ENCODE measurements at places on chromosomes 12 and 14. TPM values are rescaled to one million over a fixed set of nuclear protein-coding genes. Genes with fewer than 3 reads are reported as not detected.

DNA sequence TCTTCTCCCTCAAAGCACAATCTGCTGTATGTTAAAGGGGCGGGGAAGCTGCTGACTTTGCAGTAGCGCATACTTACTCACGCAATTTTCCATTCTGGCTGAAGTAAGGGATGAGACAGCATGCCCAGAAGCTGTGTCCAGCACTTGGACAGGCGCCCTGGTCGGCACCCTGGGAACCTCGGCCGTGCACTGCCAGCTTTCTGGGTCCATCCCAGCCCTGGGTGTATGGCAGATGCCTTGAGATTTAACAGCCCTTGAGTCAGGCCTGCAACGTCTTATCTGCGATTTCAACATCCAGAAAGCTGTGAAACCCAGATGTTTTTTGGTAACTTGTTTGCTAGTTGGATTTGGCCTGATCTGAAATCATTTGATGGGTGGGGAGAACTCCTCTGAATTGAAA lies 16.1 kb downstream of the EML1 start:
- no peak for DNase-seq

- no peak for DNase-seq
Observed at GRCh38 chr12:130350715-130351114, 13.0 kb downstream of the PIWIL1 start.

- no peak for DNase-seq
Observed at GRCh38 chr12:16552301-16552700, 53.7 kb downstream of the LMO3 start.

Gene PTPRQ
- total RNA-seq: not detected

Measured in SK-MEL-5 (cell line).